ENCODE measurements at places on chromosomes 1 and 21.

GRCh38 chr21:29403922-29404538, 105.3 kb downstream of the BACH1 start:
- no peak for DNase-seq

DNA sequence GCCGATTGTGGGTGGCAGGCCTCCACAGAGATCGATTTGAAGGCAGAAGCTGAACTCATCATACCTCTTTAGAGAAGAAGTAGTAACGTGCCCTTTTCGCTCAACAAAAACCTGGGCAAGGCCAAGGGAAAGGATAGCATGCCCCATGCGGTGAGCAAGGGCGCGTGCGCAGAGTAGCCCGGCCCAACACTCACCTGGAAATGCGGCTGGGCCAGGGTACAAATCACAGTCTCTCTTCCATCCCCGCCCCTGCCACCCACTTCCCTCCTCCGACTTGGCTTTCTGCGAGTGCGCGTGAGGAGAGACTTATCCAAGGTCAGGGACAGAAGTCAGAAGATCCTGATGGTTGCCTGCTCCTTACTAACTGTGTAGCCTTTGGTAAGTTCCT, 160.7 kb upstream of the C1orf21 start:
- DNase-seq: no peak

DNA sequence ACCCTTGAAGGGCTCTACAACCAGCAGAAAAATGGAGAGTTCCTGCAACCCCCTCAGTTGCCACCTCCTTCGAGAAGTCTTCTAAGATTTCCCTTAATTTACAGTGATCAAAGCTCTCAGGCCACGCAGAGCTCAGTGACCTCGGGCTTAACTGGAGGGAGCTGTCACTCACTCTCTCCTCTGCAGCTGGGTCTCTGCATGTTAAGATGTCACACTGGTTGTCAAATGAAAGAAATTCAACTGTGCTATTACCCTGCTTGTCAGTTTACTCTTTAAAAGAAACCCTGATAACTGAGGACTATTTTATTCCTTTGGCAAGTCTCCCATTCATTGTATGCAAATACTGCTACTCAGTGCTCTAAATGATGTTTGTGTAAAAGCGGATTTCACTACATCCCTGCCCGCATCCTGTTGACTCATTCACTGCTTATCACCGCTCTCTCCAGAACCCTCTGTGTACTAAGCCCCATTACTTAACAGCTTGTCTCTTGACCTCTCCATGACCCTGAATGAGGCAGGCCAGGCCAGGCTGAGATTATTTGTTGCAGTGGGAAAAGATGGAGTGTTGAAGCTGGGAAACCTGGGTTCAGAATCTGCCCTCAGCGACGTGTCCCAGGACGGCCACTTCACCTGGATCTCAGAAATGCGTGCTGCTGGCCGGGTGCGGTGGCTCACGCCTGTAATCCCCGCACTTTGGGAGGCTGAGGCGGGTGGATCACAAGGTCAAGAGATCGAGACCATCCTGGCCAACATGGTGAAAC, 13.7 kb downstream of the DHRS3 start:
- DNase-seq: peak; percentile 71

DNA sequence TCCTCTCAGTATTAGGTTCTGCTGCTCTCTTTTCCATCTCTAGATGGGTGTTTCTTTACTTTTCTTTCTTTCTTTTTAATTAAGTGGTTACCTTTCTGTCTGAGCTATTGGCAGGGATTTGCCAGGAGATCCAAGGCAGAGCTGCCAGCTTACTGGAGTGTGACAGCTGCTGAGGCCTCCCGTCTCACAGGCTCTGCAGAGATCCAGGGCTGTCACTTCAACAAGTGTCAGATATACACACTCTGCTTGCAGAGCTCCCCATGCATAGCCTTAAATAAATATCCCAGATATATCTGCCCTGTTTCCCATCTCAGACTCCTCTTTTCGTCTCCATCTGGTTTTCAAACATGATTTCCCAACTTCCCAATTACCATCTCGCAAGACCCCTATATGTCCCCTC, 124.3 kb downstream of the NOS1AP start:
- no peak for DNase-seq

DNA sequence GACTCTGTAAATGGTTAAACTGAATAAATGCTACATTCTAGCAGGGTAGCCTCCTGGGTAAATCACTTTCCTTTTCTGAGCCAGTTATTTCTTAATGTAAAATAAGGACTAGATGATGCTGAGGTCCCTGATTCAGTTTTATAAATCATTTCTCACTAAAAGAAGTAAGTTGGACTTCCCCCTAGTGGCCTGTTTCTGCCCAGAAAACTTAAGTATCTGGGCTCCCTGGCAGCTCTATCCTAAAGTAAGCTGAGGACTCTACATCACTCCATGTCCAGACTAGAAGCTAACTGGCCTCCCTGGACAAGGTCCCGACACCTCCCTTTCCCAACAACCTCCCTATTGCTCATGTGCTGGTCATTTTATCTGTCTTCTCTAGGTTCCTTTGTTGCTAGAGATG, 3.0 kb downstream of the GPN2 start:
- peak; percentile 45 for DNase-seq

DNA sequence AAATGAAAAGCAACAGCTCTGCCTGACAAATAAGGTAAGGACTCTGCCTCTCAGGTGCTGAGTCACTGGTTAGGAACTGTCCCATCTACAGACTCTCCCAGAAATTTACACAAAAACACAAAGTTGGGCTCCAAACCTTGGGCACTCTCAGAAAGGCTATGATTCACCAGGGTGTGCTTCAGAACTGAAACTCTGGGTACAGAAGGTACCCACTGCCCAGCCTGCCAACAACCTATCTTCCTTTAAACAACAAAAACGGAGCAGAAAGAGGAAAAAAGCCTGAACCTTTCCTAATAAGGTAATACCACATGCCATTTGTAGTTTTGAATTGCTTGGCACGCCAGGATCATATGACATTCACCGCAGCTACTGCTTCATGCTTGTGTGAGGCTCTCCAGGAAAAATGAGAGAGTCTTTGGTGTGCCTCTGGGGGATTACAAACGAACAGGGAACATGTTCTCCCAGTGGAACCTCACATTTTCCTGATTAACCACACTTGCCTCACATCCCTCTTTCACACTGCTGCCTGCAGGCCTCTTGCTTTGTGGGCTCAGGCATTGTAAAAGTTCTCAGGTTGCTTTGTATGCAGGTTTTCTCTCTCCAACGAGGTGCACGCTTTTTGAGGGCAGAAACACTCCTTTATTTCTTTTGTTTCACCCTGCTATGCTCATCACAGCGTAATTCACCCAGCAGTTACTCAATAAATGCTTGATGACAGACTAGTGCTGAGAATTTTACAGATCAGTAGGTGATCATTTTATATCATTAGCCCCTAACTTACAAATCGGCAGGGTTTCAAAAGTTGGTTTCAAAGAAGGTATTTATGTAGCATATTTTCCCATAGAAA, 65.1 kb downstream of the GADD45A start:
- no peak for DNase-seq

GRCh38 chr1:93749894-93750301, 68.3 kb upstream of the BCAR3 start:
- DNase-seq: peak; percentile 56

DNA sequence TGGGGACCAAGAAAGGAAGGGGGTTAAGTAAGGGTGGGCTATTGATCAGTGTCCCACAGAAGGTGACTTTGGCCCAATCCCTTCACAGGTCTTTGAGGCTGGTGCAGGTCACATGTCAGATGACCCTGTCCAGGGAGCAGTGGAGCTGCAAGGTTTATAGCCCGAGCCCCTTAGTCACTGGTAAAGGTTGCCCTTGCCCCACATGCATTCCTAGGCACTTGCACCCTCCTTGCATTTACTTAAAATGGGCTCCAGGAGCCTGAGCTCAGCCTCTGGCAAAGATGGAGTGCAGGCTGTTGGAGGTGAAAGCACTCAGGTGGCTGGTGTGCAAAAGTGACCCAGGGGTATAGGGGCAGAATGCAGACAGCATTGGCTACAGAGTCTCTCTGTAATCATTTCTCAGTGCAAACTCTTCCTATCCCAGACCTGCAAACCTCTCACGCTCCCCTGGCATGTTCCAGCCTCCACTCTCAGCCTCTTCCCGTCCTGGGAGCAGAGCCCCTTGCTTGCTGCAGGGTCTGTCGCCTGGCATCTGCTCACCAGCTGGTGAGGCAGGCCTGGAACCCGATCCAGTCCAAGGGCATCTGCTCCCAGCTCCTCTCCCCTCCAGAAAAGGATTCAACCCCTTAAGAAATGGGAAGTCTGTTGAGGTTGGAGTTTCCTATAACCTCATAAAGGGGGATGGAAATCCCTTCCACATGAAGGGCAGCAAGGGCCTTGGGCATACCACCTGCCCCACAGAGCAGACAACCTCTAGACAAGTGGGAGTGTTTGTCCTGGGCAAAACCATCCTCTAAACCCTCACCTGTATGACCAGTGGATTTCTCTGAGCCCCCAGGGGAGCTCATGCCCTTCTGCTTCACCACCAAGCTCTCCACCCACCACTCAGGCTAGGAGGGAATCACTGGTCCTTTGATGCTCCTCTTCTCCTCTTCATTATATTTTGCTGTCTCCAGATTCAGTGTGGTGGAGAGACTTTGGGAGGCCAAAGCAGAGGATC, 23.1 kb upstream of the PTPRF start:
- no peak for DNase-seq

- no peak for DNase-seq
These were observed 200.8 kb downstream of the RHOU start for GRCh38 chr1:228935855-228936727.

GRCh38 chr1:54559111-54559548, 11.1 kb downstream of the ACOT11 start:
- no peak for DNase-seq

DNA sequence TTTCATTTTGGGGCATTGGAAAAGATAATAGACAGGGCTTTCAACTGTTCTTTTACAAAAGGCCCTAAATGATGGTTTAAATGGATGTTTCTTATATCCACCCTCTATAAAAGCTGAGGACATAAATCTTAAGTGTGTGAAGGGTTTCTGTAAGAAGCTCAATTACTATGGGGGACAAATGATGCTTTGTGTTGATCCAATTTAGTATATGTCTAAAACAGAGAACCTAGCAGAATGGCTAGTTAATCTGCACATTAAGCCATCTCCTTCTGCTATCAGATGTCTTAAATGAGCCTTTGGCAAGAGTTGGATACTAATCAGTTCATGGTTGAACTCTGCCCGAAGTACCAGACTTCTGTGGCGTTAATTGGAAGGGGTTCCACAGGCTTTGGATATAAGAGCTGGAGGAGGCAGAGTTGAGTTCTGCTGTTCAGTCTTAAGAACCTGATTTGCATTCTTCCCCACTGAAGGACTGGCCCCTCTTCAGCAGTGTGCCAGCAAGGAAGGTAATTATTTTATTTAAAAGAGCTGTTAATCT, 43.1 kb downstream of the PTGFRN start:
- no peak for DNase-seq

GRCh38 chr1:115671176-115671934, 29.6 kb downstream of the VANGL1 start:
- no peak for DNase-seq

GRCh38 chr1:110457206-110457605, 6.3 kb downstream of the PROK1 start:
- no peak for DNase-seq

- DNase-seq: peak; percentile 11
These were observed 45.3 kb downstream of the TIAM1 start for GRCh38 chr21:31298618-31299269.

- DNase-seq: no peak
These were observed 129.1 kb upstream of the RAB4A start for GRCh38 chr1:229141689-229142377.

GRCh38 chr1:39335216-39335615, 130.7 kb downstream of the MACF1 start:
- DNase-seq: no peak

DNA sequence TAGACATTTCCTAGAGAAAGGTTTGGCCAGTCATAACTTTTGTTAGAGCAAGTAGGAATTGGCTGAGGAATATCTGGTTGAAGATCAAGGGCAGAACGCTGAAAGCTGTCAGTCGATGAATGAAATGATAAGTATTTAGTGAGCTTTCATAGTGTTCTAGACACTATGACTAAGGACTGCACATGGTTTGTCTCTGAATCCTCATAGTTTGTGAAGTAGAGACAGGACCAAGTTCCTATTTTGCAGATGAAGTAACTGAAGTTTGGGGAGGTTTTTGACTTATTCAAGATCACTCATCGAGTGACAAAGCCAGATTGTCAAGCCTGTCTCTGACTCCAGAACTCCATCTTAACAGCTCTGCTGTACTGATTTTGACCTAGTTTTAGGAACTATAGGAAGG, 4.7 kb downstream of the ELOA start:
- DNase-seq: no peak

DNA sequence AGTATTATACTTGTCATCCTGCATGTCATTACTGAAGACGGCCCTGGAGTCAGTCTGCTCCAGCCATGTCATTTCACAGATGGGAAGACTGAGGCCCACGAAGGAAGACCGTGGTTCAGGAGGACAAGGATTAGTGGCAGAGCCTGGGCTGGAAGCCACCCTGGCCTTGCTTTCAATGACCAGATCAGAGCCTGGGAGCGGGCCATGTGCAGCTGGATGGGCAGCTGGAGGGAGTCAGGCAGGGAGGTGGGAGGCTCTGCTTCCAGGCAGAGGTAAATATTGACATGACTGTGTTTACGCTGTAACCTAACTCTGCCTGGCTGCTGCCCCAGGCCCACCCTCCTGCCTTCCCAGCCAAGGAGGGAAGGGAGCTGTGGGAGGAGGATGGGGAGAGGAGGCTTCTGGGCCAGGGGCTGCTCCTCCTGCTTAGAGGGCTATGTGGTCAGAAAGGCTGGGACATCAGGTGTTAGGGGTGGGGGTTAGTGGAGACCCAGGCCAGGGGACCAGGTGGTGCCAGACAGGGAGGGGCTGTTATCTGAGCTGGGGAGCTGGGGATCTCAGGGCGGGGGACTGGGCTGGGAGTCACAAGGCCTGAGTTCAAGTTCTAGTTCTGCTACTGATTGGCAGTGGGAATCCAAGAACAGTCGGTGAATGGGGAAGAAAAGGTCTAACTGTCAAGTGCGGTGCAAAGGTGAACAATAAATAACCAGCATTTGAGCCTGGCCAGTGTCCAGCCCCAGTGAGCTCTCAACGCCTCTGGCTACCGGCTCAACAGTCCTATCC, 48.5 kb upstream of the ECE1 start:
- DNase-seq: no peak

- peak; percentile 34 for DNase-seq
These were observed 4.8 kb upstream of the HEATR1 start for GRCh38 chr1:236608930-236609726.

GRCh38 chr21:46151989-46152926, 3.1 kb downstream of the FTCD start:
- no peak for DNase-seq

- no peak for DNase-seq
These were observed 505 bp downstream of the ENTREP3 start for GRCh38 chr1:155254714-155255242.

GRCh38 chr1:200401263-200401662, 8.6 kb downstream of the ZNF281 start:
- DNase-seq: no peak

- peak; percentile 74 for DNase-seq
These were observed 255.5 kb upstream of the SGIP1 start for GRCh38 chr1:66278260-66279021.

GRCh38 chr1:7236844-7237515, 451.7 kb downstream of the CAMTA1 start:
- DNase-seq: no peak

- DNase-seq: peak; percentile 35
These were observed 119.2 kb downstream of the ITSN1 start for GRCh38 chr21:33761441-33762036.

GRCh38 chr21:45954261-45954660, 27.3 kb upstream of the COL6A1 start:
- DNase-seq: no peak

GRCh38 chr1:61426885-61427284, 298.1 kb downstream of the TM2D1 start:
- peak; percentile 4 for DNase-seq

GRCh38 chr1:15151377-15151806, 2.2 kb upstream of the TMEM51 start:
- no peak for DNase-seq

GRCh38 chr1:115241309-115241708, 96.7 kb downstream of the NGF start:
- no peak for DNase-seq
